ENCODE measurements at places on chromosomes 5 and 9. TPM values are rescaled to one million over a fixed set of nuclear protein-coding genes. Genes with fewer than 3 reads are reported as not detected.

Gene IL7R
- total RNA-seq: 69.7 TPM

Gene HRH2
- 0.98 TPM for total RNA-seq

Gene ADAMTS12
- 7.6 TPM for total RNA-seq

DNA sequence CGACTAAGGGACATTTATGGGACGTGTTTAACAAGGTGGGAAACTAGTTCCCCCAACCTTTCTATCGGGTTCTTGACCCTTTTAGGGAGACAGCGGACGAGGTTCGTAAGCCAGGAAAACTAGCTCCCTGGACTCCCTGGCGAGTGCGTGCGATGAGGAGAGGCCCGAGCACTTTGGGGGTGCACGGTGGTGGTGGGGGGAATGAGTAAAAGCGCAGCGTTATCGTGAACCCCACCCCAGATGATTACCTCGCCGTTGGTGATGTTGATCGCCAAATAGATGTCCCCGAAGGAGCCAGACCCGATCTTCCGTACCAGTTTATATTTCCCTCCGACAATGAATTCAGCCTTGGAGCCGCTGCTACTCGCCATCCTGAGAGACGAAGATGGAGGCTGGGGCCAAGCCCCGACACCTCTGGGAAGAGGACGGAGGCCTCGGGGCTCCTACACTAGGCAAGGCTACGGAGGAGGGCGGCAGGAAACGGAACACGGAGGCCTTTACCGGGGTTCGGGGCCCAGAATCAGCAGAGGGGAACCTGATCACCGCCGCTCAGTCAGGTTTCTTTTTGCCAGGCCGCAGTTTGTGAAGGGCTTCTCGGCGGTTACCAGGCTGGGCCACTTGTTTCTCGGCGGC, 529 bp downstream of the CSNK1A1 start:
- DNase-seq: no peak

DNA sequence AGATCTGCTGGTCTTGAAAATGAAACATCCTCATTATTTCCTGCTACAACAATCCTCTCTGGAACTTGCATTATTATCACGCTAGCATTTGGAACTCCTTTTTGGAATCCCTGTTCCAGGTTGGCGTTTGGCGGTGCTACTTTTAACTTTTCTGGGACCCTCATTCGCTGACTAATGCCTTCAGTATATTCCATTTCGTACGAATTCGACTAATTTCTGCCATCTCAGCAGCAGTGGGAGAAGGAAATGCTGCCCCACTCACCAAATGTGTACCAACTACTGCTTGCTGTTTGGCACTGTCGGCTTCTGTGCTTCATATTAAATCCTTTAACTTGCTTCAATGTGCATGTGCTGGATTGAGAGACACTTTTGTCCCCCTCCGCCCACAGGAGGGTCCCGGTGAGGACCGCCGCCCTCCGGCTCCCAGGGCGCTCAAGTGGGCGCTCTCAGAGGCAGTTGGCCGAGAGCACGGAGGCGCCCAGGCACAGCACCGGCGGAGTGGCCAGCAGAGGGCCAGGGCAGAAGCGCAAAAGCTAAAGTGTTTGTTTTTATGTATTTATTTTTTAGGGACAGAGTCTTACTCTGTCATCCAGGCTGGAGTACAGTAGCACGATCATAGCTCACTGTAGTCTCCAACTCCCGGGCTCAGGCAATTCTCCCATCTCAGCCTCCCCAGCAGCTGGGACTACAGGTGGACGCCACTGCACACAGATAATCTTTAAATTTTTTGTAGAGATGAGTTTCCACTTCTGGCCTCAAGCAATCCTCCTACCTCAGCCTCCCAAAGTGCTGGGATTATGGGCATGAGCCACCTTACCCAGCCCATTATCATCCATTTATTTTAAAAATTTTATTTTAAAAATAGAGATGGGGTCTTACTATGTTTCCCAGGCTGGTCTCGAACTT, 11.9 kb downstream of the PDE6A start:
- DNase-seq: no peak

GRCh38 chr9:127136081-127136879, 13.8 kb upstream of the ANGPTL2 start:
- DNase-seq: no peak

GRCh38 chr9:105883847-105884246, 189.5 kb downstream of the TMEM38B start:
- DNase-seq: no peak

DNA sequence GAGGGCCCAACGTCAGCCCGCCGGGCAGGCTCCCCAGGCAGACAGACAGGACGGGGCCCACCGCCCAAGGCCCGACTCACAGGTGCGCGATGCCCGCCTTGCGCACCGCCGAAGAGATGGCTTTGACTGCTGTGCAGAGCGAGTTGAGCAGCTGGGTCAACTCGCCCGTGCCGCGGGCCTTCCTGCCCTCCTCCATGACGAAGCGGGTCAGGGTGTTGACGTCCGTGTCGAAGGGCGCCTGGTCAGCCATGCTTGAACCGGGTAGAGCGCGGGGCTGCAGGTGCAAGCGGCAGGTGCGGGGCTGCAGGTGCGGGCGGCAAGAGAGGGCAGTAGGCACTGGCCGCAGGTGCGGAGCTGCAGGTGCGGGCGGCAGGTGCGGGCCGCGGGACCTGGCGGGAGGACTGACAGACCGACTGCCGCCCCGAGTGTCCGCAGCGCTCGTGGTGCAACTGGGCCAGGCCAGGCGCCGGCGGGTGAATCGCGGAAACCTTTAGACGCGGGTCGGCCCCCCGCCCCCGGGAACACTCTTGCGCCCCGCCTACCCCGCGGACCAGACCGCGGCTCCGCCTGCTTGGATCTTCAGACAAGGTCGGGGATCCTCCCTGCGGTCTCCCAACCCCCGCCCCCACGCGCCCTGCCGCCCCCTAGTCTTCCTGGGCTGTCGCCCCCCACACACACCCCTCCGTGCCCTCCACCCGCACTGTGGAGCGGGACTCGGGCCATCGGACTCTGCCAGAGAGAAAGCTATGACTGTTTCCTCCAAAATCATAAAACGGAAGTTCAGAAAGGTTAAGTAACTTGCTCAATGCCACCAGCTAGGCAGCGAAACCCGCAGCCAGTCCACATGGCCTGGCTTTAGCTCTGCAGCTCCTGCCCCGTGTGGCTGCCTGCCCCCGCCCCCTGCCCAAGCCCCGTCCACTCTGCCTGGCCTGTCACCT, at the start of gene FBP1:
FBP1 (minus strand) TSS at position 458 of the 938 bp plus-strand sequence; CDS start at position 250, 208 bp downstream.
- DNase-seq: no peak

- DNase-seq: no peak
Measured at GRCh38 chr9:98240475-98240874, 15.0 kb downstream of the TBC1D2 start.

DNA sequence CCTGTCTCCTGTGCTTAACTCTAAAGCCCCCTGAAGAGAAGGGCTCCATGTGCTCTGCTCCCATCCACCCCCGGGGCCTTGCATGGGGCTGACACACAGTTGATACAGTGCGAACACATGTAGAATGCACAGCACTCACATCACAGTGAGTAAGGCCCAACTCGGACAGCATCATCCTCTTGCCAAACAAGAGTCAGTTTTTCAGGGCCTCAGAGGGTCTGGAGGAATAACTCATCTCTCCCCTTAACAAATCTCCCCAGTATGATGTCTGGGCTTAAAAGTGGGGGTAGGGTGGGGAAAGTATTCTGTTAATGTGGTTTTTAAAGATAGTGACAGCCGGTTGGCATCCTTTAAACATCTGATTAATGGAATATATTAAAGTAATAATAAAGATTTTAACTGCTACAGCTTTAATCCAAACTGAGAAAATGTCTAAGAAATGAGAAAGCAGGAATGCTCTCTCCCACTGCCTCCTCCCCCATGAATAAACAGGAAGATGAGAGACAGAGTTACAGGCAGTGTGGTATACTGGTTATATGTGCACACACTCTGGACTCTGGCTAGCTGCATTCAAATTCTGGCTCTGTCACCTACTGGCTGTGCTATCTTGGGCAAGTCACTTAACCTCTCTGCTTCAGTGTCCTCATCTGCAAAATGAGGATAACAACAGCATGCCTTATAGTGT, 22.5 kb downstream of the APBA1 start:
- no peak for DNase-seq

DNA sequence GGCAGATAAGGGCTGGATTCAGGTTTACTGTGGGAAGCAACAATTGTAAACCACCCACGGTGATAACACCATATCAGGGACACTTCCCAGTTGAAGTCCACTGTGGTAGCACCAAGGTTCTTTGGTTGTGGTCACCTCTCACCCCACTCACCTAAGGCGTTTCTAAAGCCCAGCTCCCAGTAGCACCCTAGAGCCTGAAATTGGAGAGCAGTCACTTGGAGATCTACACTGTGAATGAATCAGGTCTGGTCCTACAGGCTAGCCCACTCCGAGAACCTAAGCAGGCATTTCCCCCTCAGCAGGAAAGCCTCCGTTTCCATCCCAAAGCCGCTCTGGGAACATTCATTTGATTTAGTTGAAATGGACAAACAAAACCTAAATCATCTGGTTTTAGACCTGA, 191.3 kb downstream of the TTC39B start:
- DNase-seq: no peak

DNA sequence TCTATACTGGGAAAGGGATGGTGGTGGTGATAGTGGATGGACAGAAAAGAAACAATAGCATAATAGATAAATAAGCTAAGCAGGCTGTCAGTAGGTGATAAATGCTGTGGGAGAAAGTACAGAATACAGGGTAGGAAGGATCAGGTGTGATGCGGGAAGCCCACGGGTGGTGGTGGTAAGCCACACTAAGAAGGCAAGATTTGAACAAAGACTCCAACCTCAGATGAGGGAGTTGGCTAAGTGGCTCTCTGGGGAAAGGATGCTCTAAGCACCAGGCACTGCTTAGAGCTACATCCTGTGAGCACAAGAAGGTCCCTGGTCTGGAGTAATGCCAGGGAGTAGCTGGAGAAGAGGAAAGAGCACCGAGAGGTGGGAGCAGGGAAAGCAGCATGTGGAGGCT, 151.6 kb upstream of the KLF9 start:
- DNase-seq: no peak

- DNase-seq: no peak
Measured at GRCh38 chr9:78280982-78281668, 15.8 kb upstream of the PSAT1 start.

- DNase-seq: no peak
Measured at GRCh38 chr5:95350631-95351030, 40.5 kb upstream of the FAM81B start.

DNA sequence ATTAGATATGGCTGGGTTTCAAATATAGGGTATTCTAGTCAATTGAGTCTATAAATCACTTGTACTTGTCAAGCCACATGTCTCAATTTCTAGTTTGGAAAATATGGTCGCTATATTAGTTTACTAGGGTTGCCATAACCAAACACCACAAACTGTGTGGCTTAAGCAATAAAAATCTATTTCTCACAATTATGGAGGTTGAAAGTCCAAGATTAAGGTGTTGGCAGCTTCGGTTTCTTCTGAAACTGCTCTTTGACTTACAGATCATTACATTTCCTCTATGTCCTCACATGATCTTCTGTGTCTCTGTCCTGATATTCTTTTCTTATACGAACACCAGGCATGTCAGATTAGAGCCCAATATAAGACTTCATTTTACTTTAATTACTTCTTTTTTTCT, 55.8 kb upstream of the BASP1 start:
- no peak for DNase-seq

Data from vagina (tissue), 2 donors.